ENCODE measurements at places on chromosomes 6 and 20.

- no peak for DNase-seq
Measured at GRCh38 chr6:11771473-11772048, 7.0 kb downstream of the ADTRP start.

GRCh38 chr6:101079696-101080270, 198.7 kb upstream of the ASCC3 start:
- DNase-seq = no peak

DNA sequence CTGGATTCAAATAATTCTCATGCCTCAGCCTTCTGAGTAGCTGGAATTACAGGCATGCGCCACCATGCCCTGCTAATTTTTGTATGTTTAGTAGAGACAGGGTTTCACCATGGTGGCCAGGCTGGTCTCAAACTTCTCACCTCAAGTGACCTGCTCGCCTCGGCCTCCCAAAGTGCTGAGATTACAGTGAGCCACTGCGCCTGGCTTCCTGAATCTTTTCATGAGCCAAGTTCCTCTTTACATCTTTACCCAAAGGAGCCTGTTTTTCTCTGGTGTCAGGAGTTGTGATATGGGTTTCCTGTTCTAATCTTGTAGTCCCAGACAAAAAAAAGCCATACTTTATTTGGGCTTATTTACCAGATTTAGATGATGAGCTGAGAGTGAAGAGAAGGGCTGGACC, 34.4 kb downstream of the PCNA start:
- no peak for DNase-seq

DNA sequence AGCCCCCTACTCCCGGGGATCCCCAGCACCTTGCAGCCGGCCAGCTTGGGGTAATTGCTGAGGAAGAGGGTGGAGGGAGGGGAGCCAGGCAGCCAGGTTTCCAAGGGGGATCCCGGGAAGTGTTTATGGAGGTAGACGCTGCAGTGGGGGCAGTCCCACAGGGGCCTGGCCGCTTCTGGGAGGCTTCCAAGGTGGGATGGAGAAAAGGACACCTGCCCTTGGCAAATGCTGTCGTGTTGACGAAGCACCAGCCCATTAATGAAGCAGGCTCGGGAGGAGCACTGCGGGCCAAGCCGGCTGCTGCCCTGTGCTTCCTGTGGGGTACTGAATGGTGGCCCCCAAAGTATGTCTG, 82.4 kb downstream of the TMEM242 start:
- DNase-seq = no peak

- no peak for DNase-seq
Measured at GRCh38 chr20:15857173-15857784, 716.0 kb downstream of the KIF16B start.

DNA sequence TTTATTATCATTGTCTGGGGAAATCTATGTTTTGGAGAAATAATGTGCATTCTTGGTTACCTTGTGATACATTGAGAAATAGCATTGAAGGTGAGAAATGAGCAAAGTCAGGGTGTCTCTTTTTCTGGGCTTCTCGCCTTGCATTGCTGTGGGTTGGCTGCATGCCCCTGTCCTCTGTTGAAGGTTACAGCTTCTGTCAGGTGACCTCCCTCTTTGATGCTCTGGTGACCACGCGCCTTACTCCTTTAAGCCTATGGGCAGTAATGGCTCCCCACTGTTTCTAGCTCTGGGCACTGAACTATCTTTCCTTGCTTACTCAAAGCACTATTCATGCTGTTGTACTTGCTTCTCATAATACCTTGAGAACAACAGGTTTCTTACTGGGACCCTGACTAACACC, 14.6 kb downstream of the ADGRB3 start:
- no peak for DNase-seq

DNA sequence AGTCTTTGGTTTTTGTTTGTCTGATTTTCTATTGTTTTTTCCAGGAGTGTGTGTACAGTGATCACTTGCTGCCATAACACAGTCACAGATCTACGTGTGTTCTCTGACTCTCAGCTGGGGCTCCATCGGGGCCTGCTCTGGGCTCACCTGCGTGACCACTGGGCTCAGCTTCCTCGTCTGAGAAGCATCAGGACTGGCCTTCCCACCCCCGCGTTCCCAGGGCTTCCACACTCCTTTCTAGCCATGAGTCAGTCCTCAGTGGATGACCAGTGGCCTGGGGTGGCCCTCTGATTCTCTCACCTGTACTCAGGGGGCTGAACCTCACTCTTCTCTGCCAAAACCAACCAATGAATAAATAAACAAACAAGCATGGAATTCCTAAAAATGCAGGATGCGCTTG, 14.5 kb downstream of the THBS2 start:
- no peak for DNase-seq

DNA sequence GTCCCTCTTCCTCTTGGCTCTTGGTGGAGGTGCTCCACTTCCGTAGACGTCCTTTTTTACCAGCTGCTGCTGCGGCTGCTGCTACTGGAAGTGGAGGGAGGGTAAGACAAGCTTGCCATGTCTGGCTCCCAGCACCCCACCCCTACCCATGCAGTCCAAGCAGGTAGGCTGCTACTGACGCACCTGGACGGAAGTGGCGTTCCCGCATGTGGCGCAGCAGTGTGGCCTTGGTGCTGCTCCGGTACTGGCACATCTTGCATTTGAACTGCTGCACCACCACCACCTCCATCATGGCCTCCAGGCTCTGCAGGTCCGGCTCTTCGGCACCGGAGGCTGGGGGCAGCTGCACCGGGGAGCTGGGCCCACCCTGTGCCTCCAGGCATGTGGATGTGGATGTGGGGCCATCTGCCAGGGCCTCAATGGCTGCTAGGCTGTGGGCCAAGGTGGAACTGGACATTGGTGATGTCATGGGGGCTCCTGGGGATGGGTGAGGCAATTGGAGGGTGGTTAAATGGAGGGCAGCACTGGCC, 4.4 kb downstream of the ZNF335 start:
- no peak for DNase-seq

- no peak for DNase-seq
Measured at GRCh38 chr6:149249370-149250357, 67.8 kb upstream of the TAB2 start.

DNA sequence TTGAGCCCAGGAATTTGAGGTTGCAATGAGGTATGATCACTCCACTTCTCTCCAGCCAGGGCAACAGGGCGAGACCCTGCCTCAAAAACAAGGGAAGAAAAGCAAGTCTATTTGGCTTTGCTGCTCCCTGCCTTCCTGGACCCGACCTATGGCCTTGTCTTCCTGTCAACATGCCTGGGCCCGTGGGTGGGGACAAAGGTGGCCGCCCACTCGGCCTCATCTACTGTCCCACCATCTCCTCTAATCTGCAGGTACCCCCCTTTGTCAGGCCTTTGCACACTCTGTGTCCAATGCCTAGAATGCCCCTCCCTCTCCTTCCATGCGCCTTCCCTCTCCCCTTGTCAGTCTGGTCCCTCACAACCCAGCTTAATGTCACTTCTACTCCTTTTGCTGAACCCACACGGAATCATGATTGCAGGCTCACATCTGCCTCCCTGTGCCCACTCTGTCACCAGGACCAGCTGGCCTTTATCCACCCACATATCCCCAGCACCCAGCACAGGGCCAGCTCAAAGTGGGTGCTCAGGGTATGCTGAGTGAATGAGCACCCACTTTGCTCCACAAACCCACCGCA, 40.3 kb downstream of the MDFI start:
- DNase-seq = no peak

DNA sequence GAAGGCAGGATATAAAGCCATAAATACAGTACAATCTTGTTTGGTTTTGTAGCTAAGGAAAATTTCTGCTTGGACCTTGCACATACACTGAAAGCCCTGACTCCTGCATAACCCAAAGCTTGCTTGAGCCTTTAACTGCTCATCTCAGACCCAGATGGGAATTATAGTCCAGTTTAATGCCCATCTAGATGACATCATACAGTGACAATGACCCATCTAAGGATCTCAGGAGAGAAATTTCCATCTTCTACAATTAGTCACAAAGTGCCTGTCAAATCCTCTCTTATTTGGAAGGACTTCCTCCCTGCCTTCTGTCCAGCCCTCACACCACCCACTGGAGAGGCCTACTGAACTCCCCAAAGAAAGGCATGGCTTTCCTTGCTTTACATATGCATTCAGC, 69.3 kb downstream of the BTBD3 start:
- no peak for DNase-seq

DNA sequence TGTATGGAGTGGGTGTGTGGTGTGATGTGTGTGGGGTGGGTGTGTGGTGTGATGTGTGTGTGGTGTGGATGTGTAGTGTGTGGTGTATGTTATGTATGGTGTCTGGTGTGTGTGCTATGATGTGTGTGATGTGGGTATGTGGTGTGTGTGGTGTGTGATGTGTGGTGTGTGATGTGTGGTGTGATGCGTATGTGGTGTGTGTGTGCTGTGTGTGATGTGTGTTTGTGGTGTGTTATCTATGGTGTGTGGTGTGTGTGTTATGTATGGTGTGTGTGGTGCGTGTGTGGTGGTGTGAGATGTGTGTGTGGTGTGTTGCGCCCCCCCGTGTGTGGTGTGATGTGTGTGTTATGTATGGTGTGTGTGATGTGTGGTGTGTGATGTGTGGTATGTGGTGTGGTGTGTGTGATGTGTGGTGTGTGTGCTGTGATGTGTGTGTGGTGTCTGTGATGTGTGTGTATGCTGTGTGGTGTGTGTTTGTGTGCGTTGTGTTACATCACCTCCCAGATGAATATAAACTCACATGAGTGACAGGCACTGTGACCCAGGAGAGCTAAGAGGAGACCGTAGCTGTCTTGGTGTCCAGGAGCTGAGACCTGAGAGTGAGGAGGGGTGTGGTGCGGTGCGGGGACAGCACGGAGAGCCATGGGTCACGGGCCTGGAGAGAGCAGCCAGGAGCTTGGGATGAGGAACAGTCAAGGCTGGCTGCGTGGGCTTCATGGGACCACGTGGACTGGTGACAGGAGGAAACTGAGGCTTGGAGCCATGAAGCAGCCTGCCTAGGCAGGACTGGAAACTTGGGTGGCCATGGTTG, 8.8 kb downstream of the DLGAP4 start:
- DNase-seq = no peak

DNA sequence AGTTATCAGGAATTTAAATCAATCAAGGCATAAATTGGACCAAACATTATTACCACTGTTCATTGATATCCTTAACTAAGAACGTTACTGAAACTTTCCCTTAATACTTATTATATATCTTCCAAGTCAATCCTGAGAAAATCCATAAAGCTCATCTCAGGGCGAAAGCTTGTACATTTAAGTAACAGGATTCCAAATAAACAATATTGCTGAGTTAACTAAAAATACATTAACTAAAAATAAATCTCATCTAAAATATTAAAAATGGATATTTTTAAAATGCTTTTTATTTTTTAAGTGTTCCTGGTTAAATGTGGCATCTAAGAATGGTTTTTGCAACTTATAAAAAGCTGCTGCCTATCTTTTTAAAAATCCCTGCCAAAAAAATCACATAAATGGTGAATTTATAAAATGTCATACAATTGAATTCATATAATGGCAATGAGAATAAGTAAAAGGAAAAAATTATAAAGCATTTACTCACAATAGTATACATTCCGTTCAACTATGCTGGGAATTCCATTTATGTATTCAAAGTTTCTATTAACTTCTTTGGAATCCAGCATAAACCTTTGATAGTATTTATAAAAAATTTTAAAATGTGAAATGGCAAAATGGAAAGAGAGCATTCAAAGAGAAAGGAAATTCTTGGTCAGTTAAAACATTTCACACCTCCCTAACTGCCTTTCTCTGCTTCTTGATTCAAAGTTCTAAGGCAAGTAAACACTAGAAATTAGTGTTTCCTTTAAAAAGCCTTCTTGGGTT, 20.8 kb upstream of the GMDS start:
- DNase-seq = no peak

GRCh38 chr6:131761060-131761761, 46.6 kb upstream of the ENPP1 start:
- no peak for DNase-seq

DNA sequence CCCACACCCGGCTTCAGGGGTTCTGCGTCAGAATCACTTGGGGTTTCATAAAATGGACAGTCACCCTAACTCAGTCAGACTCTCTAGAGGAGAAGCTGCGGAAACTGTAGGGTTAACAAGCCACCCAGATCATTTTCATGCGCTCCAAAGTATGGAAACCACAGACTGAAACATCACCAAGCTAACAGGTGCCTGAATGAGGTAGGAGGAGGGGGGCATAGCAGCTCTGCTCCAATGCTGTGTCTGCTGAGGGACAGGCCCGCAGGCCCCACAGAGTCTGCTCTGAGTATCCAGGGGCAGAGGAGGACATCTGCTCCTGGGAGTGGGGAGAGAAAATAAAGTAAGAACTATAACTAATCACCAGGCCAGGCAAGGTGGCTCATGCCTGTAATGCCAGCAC, 97.1 kb upstream of the AKAP12 start:
- no peak for DNase-seq

DNA sequence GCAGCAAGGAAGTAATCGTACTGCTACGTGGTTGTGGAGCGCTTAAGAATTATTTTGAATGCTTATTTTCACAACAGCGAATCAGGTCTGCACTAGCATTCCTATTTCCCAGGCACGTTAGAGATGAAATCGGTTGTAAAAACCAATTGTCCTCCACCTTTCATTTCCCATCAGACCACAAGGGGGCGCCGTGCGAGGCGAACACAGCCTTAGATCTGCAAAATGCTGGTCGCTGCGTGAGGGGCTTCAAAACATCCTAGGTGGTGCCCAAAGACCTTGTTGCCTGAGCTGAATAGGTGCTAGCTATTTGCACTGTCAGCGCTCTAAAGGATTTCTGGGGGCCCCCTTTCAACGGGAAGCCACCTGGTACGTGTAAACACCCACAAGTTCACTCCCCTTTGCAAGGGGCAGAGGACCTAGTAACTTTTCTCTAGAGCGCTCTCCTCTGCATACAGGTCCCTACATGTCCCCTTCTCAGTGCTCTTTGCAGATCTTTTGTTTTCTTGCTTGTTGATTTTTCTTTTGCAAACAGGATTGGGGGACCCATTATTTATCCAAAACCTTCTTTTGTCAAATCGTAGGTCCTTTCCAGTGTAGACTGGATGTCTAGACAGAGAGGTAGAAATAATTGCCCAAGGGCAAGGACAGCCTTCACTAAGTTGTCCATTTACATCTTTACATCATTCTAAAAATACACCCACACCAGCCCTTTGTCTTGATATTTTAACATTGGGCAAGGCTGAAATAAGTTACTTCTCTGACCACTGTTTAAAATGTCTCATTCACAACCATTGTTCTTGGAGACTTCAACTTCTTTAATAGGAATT, 59.8 kb downstream of the NEDD9 start:
- DNase-seq = no peak

- peak; percentile 65 for DNase-seq
Measured at GRCh38 chr6:113732384-113732966, 124.7 kb upstream of the MARCKS start.

- no peak for DNase-seq
Measured at GRCh38 chr6:37060195-37060559, 54.7 kb downstream of the FGD2 start.

DNA sequence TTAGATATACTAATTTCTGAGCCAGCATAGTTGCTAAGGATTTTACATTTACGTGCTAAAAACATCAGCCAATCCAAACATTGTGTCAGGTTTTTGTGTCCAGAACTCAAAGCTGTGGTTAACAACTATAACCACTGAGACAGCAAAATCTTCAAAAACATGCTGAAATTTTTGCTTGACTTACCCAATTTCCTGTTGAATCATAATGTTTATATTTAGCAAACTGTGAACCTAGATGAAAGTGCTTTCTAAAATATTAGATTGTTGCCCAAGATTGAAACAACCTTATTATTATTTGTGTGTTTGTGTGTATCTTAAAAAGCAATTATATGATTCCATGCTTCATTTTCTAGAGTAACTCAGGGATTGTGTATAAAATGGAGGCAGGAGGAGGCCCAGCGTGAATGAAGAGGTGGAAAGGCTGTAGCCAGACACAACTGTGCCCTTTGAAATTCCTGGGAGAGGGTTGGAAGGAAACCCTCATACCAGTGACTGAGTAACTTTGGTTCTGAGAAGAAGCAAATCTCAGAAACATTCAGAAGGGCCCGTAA, 48.0 kb downstream of the ARMC2 start:
- no peak for DNase-seq
